ENCODE measurements at places on chromosomes 6 and 20.

DNA sequence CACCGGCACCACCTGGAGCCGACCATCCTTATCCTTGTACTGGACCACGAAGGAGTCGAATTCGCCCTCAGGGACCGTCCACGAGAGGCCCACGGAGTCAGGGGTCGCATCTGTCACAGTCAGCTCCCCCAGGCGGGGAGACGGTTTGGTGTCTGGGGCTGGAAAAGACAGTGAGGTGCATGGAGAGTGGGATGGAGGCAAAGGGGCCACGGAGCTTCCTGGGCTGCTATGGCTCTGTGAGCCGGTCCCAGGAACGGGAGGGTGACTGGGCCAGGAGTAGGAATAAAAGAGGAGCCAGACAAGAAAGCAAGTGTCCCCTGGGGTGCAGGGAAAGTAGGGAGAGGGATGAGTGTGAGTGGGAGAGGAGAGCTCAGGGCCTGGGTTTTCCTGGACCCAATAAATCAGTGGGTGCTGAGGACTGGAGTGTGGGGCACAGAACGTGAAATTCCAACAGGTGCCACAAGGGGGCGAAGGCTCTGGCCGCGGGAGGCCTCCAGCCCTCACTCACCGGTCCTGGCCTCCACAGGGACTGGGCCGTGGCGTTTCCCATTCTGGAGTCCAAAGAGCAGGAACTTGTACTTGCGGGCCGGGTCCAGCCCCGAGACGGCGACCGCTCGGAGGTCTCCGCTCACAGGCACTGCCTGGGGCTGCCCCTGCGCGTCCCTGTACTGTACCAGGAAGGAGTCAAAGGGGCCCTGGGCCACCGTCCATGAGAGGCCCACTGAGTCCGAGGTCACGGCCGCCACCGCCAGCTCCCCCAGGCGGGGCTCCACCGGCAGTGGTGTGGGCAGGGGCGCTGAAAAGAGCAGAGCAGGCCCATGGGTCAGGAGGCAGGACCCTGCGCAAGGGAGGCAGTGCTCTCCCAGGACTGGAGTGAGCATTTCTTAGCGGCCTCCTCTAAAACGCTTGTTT is 9.9 kb downstream of the CYP21A2 start:
- DNase-seq, result peak; percentile 52

- DNase-seq, result no peak
These were observed 40.2 kb downstream of the FOXP4 start for GRCh38 chr6:41586252-41587007.

DNA sequence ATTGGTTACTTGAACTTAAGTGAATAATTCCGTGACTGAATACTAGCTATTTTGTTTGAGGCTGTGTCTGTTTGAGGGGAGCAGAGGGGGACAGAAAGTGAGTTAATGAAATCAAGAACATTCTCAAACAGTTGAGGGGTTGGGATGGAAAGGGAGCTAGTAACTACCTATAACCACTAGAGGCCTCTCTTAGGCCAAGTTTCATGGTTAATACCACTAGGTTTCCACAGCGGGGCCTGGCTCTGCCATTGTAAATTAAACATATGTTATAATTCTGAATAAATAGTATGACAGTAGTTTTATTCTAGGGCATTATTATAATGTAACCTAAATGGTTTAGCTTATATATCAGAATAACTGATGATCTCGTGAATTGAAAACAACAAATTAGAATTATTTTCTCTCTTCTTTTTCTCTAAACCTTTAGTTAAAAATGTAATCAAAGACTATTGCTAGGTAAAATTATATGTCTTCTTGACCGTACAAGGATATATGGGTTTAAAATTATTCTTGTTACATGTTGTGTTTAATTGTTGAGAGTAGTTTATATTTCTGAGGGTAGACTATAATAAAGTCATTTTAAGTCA is 108.1 kb downstream of the BCKDHB start:
- DNase-seq, result no peak

DNA sequence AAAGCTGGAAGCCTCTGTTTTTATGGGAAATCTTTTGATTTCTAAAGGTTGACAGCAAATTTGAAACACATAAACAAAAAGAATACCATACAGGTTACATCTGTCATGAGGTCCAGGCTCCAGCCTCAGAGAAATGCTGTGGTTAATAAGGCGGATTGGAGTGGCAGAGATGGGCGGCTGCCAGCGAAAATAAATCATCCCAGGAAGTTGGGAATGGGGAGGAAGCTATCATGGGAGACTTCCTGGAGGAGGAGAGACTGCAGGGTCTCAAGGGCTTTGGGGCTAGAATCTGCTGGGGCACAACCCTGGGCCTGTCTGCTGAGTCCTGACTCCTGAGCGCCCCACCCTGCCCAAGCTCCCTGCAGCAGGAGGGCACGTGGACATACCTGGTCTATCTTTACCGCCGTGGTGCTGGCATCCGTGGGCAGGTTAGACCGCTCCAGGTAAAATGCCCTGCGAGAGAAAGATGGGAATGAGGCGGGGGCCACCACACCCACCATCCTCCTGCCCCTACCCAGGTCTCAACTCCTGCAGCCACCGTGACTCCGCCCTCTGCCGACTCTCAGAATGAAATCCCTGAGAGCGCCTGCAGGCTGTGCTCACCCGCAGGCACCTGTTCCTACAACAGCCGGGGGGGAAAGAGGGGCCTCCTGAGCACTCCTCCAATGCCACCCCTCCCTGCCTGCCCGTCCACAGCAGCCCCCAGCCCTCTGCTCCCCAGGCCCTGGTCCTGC is 197.3 kb downstream of the PREX1 start:
- no peak for DNase-seq

DNA sequence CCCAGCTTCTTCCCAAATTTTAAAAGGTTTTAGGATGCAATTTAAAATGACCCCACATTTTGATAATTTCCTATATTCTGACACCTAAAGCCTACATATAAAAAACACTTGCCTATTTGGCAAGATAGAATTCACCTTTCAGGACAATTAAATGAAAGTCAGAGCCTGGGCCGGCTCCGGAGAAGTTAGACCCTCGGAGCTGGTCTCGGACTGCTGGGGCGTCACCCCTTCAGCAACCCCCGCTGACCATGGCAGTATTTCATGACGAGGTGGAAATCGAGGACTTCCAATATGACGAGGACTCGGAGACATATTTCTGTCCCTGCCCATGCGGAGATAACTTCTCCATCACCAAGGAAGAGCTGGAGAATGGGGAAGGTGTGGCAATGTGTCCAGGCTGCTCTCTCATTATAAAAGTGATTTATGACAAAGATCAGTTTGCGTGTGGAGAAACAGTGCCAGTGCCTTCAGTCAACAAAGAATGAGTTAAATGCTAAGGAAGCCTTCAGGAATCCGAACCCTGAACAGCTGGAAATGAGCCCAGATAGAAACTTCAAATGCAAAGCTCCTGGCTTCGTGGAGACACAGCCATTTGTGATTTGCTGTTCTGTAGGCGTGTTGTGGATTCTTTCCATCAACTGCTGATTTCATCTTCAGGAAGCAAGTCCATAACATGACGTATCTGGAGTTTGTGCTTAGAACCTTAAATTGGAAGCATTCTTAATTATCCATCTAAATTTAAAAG is 16.0 kb downstream of the TCFL5 start:
- no peak for DNase-seq

Data from stimulated activated CD8-positive, alpha-beta memory T cell treated with anti-CD3 and anti-CD28 coated beads, Interleukin-4, amount 100 ng/mL, for 1 hour (primary cell).